ENCODE measurements at places on chromosomes 3 and 15. TPM values are rescaled to one million over a fixed set of nuclear protein-coding genes. Genes with fewer than 3 reads are reported as not detected.

- DNase-seq: no peak
- H3K4me3 ChIP-seq: no peak overlapping the region
- no peaks in the 10 kb centered on the region for H3K4me1 ChIP-seq
- H3K27ac ChIP-seq: no peak overlapping the region
- no peaks in the 10 kb centered on the region for H3K27me3 ChIP-seq
- H3K36me3 ChIP-seq: no peaks in the 10 kb centered on the region
Measured at GRCh38 chr15:23073890-23074646, 34.7 kb upstream of the TUBGCP5 start.

DNA sequence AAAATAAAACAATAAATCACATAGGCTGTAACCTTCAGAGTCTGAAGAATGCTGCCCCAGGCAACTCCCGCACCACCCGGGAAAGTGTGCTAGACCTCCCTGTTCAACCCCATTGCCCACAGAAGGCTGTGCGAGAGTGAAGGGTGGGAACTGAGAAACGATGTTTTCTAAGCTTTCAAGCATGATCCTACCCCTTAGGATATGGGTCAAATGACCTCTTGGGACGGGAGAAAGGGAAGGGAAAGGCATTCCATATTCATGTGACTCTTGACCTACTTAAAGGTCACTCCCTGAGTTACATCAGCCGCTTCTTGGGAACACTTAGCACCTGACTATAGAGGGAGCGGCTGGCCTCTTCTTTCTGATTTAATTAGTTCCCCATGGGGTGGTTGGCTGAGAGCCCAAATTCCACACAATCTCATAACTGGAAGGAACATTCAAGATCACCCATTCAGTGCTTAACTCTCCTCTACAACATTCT lies 114.7 kb upstream of the SLC24A5 start:
- H3K27me3 ChIP-seq: no peaks in the 10 kb centered on the region
- H3K4me1 ChIP-seq: peaks cover 3% of the 10 kb centered on the region
- H3K4me3 ChIP-seq: no peak overlapping the region
- DNase-seq: no peak
- H3K27ac ChIP-seq: no peak overlapping the region
- H3K36me3 ChIP-seq: no peaks in the 10 kb centered on the region

GRCh38 chr15:47376190-47376589 lies 341.1 kb upstream of the SEMA6D start:
- H3K27me3 ChIP-seq: no peaks in the 10 kb centered on the region
- H3K36me3 ChIP-seq: no peaks in the 10 kb centered on the region
- no peak overlapping the region for H3K4me3 ChIP-seq

Gene P3H2
- total RNA-seq: 41.5 TPM

Gene GOLGA6L7
- not detected for total RNA-seq

Gene C3orf33
- total RNA-seq: 2.9 TPM

Gene ITGB5
- 146 TPM for total RNA-seq

- H3K4me1 ChIP-seq: no peaks in the 10 kb centered on the region
- H3K27me3 ChIP-seq: no peaks in the 10 kb centered on the region
- DNase-seq: peak; percentile 69
- H3K36me3 ChIP-seq: peaks cover 3% of the 10 kb centered on the region
- no peak overlapping the region for H3K27ac ChIP-seq
Measured at GRCh38 chr3:128133273-128133883, 9.8 kb upstream of the RUVBL1 start.

Gene LNP1
- total RNA-seq: 4.1 TPM

DNA sequence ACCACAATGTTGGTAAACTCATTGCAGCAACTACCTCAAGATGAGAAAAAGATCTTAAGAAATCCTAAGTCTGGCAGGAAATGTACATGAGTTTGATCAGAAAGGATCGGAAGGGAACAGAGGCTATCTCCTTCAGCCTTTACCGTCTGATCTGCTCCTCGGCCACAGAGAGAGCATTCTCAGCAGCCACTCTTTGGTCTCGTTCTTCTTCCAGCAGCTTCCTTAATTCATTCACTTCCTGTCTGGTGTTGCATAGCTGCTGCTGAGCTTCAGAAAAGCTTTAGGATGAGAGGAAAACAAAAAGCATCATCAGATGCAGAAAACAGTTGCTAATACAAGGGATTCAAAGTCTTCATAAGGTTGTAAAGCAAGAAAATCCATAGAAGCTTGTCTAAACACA lies 6.6 kb upstream of the HCLS1 start:
- no peak for DNase-seq
- H3K36me3 ChIP-seq: peaks cover 40% of the 10 kb centered on the region
- H3K27ac ChIP-seq: no peak overlapping the region
- no peaks in the 10 kb centered on the region for H3K27me3 ChIP-seq

- H3K27ac ChIP-seq: no peak overlapping the region
- no peaks in the 10 kb centered on the region for H3K27me3 ChIP-seq
- no peaks in the 10 kb centered on the region for H3K36me3 ChIP-seq
- H3K4me1 ChIP-seq: peaks cover 6% of the 10 kb centered on the region
- no peak overlapping the region for H3K4me3 ChIP-seq
Measured at GRCh38 chr3:156670652-156671051, 3.7 kb upstream of the TIPARP start.

- H3K36me3 ChIP-seq: peaks cover 77% of the 10 kb centered on the region
- no peak for DNase-seq
- no peaks in the 10 kb centered on the region for H3K4me1 ChIP-seq
- no peak overlapping the region for H3K4me3 ChIP-seq
- H3K27ac ChIP-seq: no peak overlapping the region
Measured at GRCh38 chr3:101665851-101666250, 11.1 kb downstream of the ZBTB11 start.

GRCh38 chr3:156728267-156728985 lies 54.0 kb downstream of the TIPARP start:
- no peak for DNase-seq
- H3K4me1 ChIP-seq: no peaks in the 10 kb centered on the region
- H3K27me3 ChIP-seq: no peaks in the 10 kb centered on the region
- no peak overlapping the region for H3K4me3 ChIP-seq
- no peaks in the 10 kb centered on the region for H3K36me3 ChIP-seq

Gene DLL4
- total RNA-seq: 0.35 TPM

DNA sequence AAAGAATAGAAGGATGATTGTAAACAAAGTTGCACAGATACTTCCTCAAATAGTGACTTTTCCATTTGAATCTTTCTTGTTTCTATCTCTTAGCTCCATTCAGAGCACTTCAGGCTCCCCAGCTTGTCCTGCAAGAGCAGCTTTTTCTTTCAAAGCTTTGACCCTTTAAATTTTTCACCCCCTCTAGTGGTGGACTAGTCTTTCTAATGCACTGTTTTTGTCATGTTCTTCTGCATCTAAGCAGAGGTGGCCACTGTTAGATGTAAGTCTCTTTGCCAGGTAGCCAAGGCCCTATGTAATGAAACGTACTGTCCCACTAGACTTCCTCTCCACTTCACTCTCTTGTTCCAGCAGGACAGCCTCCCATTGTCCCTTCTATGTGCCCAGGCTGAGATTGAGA lies 74.0 kb upstream of the MANF start:
- H3K36me3 ChIP-seq: peaks cover 25% of the 10 kb centered on the region
- no peak overlapping the region for H3K27ac ChIP-seq
- no peak overlapping the region for H3K4me3 ChIP-seq
- no peaks in the 10 kb centered on the region for H3K4me1 ChIP-seq
- DNase-seq: no peak
